ENCODE measurements at places on chromosomes 5 and 9. TPM values are rescaled to one million over a fixed set of nuclear protein-coding genes. Genes with fewer than 3 reads are reported as not detected.

Gene SLC23A1
- not detected for total RNA-seq

Gene DDX46
- 69.0 TPM for total RNA-seq

GRCh38 chr5:59275510-59276324, 617.8 kb downstream of the PDE4D start:
- DNase-seq = peak; percentile 75

DNA sequence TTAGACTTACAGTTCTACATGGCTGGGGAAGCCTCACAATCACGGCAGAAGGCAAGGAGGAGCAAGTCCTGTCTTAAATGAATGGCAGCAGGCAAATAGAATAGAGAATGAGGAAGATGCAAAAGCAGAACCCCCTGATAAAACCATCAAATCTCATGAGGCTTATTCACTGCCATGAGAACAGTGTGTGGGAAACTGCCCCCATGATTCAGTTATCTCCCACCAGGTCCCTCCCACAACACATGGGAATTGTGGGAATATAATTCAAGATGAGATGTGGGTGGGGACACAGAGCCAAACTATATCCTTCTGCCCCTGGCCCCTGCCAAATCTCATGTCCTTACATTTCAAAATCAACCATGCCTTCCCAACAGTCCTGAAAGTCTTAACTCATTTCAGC, 367.1 kb downstream of the MED10 start:
- no peak for DNase-seq

- DNase-seq = no peak
Measured at GRCh38 chr9:108290839-108291585, 564.8 kb downstream of the ACTL7B start.

GRCh38 chr5:135511761-135512575, 23.8 kb downstream of the NEUROG1 start:
- no peak for DNase-seq

DNA sequence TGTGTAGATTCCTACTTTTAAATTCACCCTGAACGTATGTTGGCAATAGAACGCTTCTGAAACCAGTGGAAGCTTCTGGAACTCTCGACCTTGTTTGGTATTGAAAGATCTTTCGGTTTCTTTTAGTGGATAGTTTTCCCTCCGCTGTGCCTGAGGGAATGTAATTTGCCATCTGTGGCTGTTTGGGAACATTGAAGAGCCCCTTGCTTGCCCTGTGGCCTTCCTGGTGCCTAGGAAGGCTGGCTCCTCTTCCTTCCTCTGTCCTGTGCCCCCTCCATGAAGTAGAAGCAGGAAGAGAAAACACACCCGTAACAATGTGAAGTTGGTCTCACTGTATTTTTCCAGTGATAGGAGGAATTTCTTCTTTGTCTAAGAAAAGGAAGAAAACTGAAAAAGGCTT, 274.3 kb downstream of the AOPEP start:
- DNase-seq = no peak

DNA sequence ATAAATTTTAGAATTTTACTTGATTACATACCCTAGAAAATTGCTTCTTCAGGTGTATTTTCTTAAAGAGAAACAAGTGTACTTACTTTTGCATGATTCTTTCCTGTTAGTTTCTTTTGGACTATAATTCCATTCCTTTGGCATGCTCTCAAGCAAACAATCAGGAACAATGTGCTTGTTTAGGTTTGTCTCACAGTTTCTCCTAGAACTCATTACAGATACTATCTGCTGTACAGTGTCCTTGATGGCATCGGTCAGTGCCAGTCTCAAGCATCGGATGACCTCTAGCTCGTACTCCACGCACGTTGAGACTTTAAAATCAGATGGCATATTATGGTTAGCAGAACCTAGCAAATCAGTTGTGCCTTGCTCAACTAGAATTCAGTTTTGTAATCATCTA, 214.9 kb downstream of the KIAA0825 start:
- DNase-seq = no peak

DNA sequence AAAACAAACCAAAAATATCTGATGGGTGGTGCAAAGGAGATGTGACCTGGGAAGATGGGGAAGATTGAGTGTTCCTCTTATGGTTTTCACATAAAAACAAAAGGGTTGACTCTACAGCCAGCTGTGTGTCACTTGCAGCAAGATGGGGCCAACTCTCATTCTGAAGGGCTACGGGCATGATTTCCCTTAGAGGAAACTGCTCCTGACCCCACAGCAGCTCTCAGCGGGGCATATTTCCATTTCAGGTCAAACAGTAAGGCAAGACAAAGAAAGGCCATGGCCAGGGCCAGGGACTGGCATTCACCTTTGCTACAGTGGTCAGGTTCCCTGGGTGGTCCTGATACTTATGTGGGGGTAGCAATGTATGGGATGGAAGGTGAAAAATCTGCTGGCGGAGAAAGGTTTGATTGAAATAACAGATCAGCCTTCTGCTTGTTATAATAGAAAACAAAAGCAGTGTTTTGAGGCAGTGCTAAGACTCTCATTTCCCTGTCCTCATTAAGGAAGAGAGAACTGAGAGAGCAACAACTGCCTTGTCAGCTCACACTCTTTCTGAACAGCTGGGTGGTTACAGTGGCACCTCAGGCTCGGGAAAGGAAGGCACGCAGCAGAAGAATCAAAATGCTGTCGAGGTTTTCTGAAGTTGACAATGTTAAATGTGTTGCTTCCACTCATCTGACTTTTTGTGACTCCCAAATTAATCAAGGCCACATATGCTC, 120.7 kb upstream of the PCA3 start:
- DNase-seq = no peak

GRCh38 chr9:84592918-84593317, 76.6 kb upstream of the NTRK2 start:
- DNase-seq = no peak
